ENCODE measurements at places on chromosomes 6 and 20.
A peak's percentile ranks its signal among the peaks of the same experiment; 100 is the strongest.

GRCh38 chr6:106785298-106785697 lies 155.9 kb downstream of the QRSL1 start:
- DNase-seq: no peak

- no peak for DNase-seq
Observed at GRCh38 chr6:112682071-112682470, 334.9 kb downstream of the RFPL4B start.

GRCh38 chr6:112526594-112526993 lies 179.5 kb downstream of the RFPL4B start:
- no peak for DNase-seq

GRCh38 chr6:159984268-159984786 lies 15.4 kb downstream of the IGF2R start:
- peak; percentile 71 for DNase-seq

- DNase-seq: peak; percentile 32
Observed at GRCh38 chr20:63830841-63831588, at the start of gene ZBTB46. ZBTB46 (minus strand) TSS chr20:63831264; CDS start chr20:63790757, 40,507 bp downstream.

- no peak for DNase-seq
Observed at GRCh38 chr20:1210501-1210900, 7.2 kb downstream of the C20orf202 start.

- no peak for DNase-seq
Observed at GRCh38 chr6:3359973-3360726, 96.7 kb downstream of the SLC22A23 start.

GRCh38 chr6:33720998-33721397 lies 9.5 kb upstream of the UQCC2 start:
- no peak for DNase-seq

DNA sequence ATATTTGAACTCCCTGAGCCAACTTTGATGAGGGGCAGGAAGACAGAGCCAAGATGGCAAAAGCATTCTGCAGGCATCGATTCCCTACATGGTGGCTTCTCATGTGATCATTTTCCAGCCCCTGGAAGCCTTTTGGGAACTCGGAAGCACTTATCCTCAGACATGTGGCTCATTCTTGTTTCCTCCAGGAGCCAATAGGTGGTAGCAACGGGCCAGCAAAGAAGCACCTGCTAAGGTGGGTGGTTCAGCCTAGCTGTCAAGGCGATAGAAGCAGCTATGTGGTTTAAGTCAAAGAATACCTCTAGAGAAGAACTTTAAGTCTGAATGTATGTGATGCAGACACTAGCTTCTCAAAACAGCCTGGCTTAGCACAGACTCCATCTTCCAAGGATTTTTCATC lies 64.9 kb upstream of the PAX1 start:
- no peak for DNase-seq

DNA sequence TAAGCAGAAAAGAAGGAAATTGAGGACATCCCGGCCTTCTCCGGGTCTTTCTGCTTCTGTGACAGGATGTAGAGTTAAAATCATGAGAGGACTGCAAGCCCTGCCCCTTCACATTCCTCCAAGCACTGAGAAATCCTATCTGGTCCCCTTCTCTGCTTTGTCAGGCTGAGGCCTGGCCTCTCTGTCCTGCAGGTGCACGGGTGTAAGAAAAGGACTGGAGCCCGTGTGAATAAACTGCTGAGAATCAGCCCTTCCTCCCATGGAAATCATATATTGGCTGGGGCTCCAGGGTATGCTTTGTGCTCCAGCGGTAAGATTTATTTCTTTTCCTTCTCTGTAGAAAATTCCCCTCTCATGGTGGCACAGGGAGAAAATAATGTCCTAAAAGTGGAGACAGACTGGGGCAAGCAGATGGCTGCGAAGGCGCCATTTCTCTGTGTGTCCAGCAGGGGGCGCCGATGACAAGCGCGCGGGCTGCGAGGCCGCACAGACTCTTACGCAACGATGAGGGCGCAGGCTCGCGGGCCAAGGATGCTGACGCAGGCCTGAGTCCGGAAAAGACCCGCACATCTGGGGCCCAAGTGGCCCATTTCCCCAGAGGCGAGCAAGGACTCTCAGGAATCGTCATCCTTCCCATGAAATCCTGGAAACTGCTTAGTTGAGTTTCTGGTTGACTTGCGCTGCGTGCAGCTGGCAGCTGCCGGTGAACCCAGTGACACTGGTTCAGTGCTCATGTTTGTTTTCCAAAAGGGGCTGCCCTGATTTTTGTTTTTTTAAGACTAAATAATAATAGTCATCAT lies 258.6 kb downstream of the ADGB start:
- DNase-seq: peak; percentile 97

- DNase-seq: peak; percentile 58
Observed at GRCh38 chr6:89371849-89372505, 19.5 kb upstream of the UBE2J1 start.

GRCh38 chr20:50464725-50465650 lies 45.2 kb upstream of the PTPN1 start:
- DNase-seq: peak; percentile 59

GRCh38 chr6:13614126-13614925 lies 809 bp upstream of the NOL7 start:
- peak; percentile 49 for DNase-seq

GRCh38 chr20:55090286-55090685 lies 614.9 kb downstream of the DOK5 start:
- DNase-seq: no peak

DNA sequence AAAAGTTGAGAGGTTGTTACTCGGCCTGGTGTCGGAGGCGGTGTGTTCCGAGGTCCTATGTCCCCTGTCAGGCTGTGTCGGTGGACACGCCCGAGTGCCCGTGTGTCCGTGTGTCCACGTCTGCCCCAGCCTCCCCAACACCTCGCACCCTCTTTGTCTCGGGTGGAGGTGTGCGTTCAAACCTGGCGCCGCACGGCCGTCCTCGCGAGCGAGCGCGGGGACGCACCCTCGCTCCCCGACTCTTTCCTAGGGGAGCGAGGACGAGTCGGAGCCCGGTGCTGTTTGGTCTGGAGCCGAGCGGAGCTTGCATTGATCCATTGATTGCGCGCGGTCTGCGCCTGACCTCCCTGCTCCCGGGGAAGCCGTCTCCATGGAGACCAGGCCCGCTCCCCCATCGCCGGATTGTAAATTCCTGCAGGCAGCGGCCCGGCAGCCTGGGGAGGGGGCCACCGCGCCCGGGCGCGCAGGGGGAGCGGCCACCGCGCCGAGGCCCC lies 411 bp upstream of the SCUBE3 start:
- DNase-seq: no peak

GRCh38 chr20:60803335-60804055 lies 448.6 kb upstream of the CDH4 start:
- no peak for DNase-seq

DNA sequence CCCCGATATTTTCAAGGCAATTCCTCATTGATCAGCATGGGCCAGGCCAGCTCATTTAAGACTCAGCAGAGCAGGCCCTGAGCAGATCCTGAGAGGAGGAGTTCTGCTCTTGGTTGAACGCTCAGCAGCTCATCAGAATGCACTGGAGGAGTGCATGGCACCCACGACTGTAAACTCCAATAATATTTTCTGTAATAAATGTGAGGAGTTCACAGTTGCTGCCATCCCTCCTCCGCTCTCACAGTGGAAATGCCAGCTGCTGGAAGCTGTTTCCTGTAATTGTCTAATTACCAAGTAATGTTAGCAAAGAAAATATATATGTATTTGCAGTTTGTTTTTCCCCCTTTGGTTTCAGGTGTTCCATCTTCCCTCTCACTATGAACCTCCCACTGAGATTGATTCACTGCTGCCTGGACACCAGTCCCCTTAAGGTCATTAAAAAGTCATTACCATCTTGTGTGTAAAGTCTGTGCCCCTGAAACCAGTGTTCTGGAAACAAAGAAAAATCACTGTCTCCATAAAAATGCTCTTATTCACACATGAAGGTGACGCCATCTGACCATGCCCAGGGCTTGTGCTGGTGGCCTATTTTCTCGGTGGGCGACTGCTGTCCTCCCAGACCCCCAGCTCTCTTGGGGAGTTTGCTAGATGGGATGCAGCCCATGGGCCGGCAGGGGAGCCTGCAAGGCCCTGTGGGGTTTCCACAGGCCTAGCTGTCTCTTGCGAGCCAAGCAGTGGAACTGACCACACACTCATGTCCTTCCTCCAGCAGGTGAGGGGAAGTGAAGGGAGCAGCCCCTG lies 374.2 kb downstream of the ZFAND3 start:
- no peak for DNase-seq

DNA sequence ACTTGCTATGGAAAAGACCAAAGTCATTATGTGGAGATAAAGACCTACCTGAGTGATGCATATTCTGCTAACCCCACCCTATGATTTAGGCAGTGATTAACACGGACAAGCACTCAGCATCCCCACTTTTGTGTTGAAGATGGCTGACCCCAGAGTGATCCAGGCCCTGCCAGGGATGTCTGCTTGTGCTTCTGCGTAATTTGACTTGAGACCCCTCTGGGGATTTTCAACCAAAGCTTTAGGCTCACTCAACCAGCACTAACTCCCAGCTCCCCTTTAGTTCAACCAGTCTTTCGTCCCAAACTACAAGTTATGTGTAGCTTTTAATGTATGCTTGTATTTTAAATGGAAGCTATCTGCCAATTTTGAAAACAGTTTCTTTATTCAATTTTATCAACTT lies 538.0 kb upstream of the ID4 start:
- no peak for DNase-seq

DNA sequence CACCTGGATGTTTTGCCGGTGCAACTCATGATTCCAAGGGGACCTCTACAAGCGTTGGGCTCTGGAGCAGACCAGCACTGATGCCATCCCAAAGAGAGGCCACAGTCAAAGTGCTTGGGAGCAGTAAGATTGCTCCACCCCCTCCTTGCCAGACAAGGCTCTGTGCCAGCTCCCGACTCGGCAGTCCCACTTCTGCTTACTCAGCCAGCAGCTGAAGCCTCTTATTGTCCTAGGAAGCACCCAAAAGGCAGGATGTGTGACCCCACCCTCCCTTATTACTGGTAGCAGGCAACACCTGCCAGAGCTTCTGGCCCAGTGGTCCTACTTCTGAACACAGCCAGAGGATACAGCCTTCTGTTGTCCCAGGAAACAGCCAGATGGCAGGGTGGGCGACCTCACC lies 614.2 kb downstream of the TENT5A start:
- no peak for DNase-seq

DNA sequence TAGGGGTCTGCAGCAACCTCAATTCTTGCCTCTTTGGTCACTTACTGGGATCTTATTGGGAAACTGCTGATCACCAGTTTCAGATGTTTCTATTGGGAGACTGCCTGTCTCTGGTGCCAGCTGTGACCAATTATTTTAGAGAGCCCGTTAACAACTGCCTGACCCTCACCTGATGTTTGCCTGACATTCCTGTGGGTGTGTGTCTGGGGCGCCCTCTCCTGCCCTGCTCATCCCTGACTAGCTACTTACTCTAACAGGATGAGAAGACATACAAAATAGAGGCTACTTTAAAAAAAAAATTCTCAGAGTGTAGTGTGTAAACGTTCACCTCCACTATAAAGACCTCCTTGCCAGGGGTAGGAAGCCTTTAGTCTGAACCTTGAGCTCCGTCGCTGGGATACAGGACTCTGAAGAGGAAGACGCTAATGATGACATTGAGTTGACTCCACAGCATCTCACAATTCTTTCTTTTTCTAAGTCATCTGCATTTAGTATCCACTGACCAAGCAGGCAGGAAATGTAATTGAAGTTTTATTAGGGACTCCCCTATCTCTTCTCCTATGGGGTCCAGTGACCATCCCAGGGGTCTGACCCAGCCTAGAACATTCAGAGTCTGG lies 54.6 kb upstream of the DDR1 start:
- no peak for DNase-seq

DNA sequence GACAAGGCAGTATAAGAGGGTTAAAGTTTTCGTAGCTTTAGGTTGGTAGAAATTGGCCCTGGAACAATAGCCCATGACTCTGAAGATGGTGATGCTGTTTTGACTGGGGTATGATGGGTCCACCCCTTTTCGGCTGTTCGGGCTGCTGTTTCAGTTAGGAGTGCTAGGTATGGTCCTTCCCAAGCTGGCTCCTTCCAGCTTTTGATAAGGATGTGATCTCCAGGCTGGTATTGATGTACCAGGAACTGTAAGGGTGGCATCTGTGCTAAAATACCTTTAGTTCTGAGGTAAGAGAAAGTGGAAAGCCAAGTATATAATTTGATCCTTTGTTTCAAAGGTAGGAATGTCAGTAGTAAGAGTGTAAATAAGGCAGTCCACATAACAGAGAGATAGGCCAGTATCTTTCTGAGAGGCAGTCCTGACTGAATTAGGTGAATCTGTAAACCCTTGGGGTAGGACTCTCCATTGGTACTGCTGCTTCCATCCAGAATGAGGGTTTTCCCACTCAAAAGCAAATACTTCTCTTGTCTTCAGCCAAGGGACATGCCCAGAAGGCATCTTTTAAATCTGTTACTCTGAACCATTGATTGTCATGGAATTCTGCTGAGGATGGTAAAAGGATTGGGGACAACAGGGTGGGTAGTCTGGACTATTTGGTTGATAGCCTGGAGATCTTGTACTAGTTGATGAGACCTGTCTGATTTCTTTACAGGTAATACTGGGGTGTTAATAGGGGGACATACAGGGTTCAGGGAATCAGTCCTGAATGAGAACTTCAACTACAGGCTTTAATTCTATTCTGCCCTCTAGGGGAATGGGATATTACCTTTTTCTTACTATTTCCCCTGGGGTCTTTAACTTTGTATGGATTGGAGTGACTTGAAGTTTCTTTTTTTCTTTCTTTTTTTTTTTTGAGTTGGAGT lies 6.1 kb upstream of the ZNFX1 start:
- no peak for DNase-seq

DNA sequence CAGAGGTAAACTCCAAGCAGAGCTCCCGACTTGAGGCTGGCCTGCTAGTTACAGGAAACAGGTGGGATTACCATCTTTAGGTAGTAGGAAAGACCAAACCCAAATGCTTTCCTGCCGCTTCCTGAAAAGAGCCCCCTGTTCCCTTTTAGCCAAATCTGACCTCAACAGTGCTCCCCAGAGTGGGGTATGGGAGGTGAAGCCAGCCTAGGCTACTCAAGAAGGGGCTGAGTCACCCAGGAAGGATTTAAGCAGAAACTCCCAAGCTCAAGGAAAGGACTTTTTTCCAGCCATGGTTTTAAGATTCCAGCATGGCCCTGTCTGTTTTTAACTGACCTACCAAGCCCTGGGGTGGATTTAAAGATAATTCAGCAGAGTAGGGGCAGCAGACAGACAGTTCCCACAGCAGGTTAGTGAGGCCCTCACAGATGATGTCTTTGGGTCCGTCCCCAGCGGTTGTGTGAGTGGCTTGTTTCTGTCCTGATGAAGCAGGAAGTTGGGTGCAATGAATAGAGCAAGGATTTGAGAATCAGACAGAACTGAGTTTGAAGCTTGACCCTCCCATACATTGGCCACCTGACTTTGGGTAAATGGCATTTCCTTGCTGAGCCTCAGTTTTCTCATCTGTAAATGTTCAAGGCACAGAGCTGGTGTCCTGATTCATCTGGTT lies 76.9 kb upstream of the MAFB start:
- no peak for DNase-seq

GRCh38 chr20:50310673-50311051 lies 120.0 kb downstream of the CEBPB start:
- DNase-seq: no peak

- DNase-seq: no peak
Observed at GRCh38 chr6:118787724-118788423, 106.1 kb upstream of the ASF1A start.

All from fibroblast of gingiva (primary cell).